NCI-H2171 (cell line): ENCODE measurements at places on chromosomes 6 and 20.

DNA sequence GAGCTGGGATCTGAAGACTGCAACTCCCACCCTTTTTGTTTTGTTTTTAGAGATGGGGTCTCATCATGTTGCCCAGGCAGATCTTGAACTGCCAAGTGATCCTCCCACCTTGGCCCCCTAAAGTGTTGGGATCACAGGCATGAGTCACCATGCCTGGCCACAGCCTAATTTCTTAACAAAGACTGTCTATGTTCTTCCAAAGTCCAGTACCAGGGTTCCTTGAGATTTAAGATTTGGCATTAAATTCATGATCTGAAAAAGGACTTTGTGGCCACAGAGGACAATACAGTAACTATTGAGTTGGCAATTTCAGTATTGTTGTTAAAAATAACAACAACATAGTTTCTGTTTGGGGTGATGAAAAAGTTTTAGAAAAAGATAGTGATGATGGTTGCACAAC is 28.7 kb upstream of the BEND3 start:
- DNase-seq: no peak

- no peak for DNase-seq
Measured at GRCh38 chr6:10633216-10633615, 61.2 kb downstream of the C6orf52 start.

GRCh38 chr6:106257195-106257594 is 68.4 kb downstream of the ATG5 start:
- DNase-seq: no peak

DNA sequence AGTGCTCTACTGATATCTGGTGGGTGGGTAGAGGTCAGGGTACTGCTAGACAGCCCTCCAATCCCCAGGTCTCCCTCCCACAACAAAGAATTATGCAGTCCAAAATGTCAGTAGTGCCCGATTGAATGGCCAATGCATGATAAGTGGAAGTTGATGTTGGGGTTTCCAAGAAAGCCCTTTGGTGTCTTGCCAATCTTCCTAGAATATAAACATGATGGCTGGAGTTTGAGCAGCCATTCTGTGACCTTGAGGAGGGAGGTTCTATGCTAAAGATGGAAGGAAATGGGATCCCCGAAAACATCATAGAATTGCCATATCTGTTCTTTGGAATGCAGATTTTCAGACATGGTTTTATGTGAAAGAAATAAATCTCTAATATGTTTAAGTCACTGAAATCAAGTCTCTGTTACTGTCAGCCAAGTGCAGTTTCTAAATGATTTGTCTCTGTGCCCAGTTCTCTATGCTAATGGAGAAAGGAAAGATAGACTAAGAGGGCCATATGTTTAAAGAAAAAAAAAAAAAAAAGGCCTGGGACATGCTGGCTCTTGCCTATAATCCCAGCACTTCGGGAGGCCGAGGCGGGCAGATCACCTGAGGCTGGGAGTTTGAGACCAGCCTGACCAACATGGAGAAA is 32.8 kb upstream of the PTPN1 start:
- no peak for DNase-seq

DNA sequence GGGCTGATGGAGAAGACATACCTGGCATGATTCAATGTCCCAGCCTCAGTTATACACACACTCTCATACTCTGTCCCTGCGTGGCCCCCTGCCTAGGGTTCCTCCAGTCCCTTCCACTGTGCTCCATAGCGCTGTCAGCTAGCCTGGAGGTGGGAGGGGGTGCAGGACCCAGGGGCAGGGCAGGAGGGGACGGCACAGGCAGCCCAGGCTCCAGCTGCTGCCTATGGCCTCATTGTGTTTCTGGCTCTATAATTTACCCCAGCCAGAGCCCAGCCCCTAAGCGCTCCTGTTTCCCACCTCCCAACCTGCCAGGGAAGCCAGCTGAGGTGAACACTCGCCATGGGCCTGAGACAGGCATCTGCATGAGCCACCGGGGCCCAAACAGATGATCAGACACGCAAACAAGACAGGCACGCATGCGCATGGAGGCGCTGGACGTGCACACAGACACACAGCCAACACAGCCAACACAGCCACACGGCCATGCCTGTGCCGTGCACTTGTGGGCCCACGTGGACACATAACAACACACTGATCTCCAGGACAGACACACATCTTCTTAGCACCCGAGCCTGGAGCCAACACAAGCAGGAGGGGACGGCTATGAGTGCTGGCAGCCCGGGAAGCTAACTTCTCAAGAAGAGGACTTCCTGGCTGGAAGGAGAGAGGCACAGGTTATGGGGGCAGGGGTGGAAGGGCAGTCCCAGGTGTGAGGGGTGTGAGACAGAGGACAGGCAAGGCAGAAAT is 124.9 kb downstream of the GRM4 start:
- DNase-seq: no peak

GRCh38 chr6:101393251-101393828 is at the start of gene GRIK2:
GRIK2 (plus strand) TSS chr6:101393708.
- peak; percentile 62 for DNase-seq

DNA sequence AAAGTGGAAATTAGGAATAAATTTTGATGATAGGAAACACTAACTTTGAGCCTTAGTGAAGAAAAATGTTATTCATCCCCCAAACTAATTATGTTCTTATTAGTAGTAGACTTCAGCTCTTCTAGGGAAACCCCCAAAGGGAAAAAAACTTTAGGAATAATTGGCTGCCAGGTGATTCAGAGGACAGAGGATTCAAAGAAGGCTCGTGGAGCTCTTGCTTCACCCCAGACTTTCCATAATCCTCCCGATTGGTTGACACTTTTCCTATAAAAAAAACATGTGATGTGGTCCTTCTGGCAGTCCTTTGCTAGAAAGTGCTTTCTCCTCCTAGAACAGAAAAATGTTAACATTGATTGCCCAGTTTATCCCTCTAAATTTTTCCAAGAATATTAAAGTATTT is 5.6 kb upstream of the CCDC170 start:
- DNase-seq: no peak

GRCh38 chr6:116251568-116252384 is 2.1 kb downstream of the TSPYL4 start:
- DNase-seq: no peak

DNA sequence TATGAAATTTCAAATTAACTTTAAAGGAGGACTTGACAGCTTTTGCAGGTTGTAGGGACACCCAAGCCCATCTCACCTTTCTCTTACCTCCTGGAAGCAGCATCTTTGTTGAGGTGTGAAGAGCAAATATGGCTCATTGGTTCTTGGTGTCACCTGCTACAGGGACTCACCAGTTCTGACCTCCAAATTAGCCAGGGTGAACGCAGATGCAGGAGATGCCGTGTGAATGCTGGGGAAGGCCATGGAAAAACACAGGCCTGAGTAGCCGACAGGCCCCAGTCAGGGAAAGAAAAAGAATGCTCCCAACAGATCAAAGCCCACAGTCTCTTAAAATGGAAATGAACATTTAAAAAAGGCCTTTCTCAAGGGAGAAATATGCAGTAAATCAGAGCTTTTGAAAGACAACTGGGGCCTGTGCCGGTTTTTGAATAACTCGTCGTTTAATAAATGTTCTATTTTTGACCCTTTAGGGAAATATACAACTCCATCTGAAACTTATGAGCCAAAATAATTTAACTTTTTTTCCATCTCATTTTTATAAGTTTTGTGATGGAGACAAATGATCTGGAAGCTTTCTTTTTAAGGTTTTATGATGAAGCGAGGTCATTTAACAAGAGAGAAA is 167.5 kb downstream of the CD83 start:
- DNase-seq: no peak

DNA sequence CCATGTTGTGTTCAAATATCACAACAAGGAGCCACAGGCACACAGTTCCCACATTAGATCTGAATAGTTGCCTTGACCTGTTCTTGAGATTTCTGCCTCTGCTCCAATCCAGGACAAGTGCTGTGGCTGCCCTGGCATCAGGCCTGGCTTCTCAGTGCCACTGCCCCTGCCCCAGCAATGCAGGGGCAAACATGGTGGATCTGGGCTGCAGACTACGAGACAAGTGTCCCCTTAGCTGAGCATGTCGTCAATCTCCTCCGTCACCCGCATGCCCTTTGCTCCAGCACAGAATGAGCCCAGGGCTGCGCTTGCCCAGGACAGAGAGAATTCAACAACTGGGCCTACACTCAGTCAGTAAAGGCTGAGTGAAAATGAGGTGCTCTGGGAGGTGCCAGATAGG is 201.6 kb downstream of the SYNDIG1 start:
- DNase-seq: no peak

- peak; percentile 34 for DNase-seq
Measured at GRCh38 chr6:43454696-43455530, 435 bp downstream of the DLK2 start.

DNA sequence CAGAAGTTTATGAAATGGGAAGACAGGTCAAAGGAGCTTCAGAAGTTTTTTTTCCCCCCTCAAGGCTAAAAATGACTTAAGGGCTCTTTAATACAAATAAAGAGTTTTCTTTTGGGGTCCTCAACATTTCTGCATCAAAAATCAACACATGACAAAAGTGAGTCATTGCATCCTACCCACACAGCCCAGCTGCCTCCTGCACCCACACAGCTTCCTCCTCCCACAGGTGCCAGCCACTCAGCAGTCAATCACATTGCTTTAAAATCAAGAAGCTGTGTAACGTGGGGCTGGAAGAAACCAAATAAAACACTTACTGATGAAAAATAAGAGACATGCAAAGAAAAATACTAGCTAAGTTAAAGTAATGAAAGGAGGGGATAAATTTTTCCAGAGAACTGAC is 68.5 kb downstream of the MAP3K5 start:
- DNase-seq: no peak

DNA sequence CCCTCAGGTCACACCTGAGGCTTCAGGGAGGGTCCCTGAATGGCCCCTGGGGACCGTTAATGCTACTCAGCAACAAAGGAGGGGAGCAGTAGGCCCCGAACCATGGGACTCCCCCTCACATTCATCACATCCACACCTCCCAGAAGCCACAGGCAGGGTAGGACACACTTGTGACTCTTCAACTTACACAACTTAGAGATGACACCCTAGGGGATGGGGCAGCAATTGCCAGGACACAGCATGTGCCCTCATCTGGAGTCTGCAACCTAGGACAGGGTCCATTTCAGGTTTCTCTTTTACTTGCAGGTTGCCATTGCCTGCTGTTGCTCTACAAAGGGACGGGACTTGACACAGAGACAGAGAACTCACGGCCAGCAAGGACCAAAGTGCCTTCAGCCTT is 770 bp downstream of the ULBP3 start:
- no peak for DNase-seq

DNA sequence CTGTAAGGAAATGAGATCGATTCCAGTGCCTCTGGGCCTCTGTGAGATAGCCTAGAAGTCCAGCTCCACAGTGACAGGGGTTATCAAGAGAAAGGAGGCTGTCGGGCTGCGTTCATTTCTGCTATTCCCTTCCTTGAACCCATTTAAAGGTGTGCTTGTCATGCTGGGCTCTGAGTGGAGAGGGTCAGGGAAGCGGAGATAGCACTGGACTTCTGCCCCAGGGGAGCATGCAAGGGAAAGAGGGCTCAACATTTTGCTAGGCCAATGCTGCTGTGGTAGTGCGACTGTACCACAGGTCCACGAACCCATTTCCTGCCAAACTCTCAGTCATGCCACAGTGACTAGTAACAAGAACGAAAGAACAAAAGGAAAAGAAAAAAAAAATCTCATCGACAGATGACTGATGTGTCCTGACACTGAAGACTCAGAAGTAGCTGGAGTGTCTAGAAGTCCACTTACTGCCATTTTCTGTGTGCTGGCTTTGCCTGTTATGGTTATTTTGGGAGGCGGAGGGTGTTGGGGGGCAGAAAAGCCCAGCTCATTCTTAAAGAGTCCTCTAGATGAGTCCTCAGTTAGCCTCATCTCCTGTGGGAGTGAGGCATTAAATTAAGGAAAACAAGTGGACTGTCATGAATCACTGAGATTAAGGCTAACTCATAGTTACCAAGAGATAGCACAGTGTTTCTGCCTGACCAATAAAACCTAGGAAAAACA is 8.1 kb downstream of the NEDD9 start:
- DNase-seq: no peak

DNA sequence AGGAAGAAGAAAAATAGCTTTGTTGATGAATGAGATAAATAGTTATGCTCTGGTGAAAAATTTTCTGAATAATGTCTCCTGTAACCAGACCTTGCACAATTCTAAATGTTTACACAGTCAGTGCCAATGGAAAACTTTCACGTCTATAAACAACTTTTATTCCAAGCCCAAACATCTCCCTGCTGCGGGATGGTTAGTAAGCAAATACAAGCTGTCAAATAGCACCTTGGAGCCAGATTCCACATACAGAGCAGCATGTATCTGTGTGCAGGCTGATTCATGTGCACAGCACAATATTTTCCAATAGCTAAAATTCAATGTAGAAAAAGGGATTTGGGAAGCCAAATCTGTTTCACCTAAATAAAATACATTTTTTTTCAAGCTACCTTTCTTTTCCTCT is 813.3 kb downstream of the HACE1 start:
- no peak for DNase-seq
